Forelimb muscle (tissue), 1 donor: ENCODE measurements at places on chromosomes 1 and 21. TPM values are rescaled to one million over a fixed set of nuclear protein-coding genes. Genes with fewer than 3 reads are reported as not detected.

DNA sequence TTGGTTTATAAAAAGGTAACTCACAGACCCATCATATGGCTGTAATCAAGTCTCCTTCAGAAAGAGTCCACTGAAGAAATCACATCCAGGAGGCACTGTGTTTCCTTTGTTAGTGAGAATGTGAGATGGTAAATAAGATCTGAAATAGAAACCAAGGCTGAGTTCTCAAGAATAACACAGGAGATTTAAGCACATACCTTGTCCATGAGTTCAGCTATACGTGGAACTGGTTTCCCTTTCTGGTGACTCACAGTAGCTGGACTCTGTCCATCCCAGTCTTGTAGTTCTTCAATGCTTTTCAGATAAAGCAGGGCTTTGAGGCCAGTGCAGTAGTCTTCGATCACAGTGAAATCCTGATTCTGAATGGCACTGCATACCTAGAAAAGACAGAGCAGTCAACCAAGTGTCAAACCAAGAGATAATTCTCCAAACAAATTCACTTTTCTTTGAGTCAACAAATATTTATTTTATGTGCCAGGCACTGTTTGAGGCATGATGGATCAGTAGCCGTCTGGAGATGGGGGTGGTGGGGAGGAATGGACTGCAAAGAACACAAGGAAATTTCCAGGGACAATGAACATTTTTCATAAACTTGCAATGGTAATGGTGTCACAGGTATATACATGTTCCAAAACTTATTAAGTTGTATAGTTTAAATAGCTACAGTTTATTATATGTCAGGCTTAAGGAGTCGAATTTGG lies 471.4 kb downstream of the PTBP2 start:
- no peak for DNase-seq

The ITLN2 gene
- not detected for polyA plus RNA-seq

DNA sequence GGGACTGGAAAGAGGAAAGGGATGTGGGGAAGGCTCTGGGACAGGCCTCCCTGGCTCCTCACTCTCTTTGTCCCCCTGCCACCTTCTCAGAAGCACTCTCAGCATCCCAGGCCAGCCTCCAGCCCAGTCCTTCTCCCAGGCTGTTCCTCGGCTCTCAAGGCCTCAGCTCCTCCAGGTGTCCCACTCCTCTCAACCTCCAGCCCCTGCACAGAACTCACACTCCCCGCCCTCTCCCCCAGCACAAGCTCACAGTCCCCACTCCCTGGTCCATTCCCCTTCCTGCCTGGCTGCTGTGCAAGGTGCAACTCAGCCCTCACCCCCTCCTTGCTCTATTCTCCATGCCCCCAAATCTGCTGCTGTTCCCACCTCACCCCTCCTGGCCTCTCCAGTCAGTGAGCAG lies 185.0 kb downstream of the HIVEP3 start:
- DNase-seq, result no peak

DNA sequence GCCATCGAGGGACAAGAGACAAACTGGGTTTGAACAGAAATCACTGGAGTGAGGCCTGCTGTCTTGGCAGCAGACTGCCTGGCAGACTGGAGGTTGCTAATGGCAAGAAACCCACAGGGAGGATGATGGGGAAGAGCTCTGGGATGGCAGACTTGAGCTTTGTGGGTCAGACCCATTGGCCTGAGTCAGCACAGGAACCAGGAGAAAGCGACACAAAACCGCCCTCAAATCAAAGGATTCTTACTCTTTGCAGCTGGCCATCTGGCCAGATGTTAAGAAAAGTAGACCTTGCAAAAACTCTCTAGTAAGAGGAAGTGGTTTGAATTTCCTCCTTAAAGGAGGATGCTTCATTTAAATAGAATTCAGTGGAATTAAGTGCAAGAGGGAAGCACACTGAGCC lies 195.2 kb upstream of the JUN start:
- DNase-seq, result no peak

GRCh38 chr1:230682274-230682673 lies 31.6 kb downstream of the AGT start:
- no peak for DNase-seq

The ACKR1 gene
- polyA plus RNA-seq, result 3.0 TPM

DNA sequence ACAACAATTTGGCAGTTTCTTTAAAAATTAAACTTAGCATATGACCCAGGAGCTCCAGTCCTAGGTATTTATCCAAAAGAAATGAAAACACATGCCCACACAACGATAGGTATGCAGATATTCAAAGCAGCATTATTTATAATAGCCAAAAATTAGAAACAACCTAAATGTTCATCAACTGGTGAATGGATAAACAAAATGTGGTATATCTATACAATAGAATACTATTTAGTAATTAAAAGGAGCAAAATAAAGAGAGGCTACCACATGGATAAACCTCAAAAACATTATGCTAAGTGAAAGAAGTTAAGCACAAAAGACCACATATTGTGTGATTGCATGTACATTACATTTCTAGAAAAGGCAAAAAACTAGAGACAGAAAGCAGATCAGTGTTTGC lies 51.3 kb downstream of the ROR1 start:
- DNase-seq, result no peak

The DAB1 gene
- polyA plus RNA-seq, result 3.6 TPM

DNA sequence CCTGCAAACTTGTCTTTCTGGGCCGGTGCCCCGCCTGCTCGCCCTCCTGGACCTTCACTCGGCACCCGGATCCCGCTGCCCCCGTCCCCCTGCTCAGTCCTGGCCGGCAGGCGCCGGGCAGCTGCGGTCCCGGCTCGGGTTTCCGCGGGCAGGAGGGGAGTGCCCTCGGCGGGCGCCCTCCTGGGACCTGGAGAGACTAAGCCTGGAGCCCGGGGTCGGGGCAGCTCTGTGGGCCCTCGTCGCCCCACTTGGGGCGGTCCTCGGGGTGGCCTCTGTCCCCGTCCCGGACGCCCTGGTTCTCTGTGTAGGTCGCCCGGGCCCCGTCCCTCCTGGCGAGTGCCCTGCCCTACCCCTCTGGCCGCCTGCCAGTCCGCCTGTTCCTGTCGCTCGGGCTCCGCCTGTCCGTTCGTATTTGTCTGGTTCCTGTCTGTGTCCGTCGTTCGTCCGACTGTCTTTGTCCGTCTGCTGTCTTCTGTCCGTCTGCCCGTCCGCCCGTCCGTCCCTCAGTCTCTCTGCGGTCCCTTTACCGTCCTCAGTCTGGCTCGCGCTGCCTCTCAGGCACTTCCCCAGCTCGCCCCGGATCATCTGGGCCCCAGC lies 490 bp downstream of the SERINC2 start:
- no peak for DNase-seq

DNA sequence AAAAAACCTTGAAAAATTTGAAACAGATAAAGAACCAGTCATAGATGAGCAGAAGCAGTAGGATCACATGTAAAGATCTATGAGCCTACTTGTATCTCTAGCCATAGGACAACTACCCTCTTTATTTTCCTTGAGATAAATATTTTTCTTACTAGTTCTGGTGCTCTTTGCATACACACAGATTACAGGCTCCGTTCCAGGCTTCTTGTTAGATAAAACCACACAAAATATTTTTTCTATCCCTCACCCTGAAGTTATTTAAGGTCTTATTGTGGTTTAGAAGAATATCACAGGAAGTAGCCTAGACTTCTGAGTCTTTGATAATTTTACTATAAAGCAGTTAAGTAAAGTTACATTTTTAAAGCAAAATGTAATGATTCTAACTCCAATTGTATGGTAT lies 512.2 kb downstream of the NEGR1 start:
- no peak for DNase-seq

- no peak for DNase-seq
These were observed 28.6 kb downstream of the LRIG2 start for GRCh38 chr1:113101588-113101987.

The ZBTB17 gene
- 24.9 TPM for polyA plus RNA-seq

- DNase-seq, result no peak
These were observed 2.6 kb downstream of the TXNIP start for GRCh38 chr1:145993618-145994390.

GRCh38 chr1:171188388-171189266 lies 3.5 kb downstream of the FMO2 start:
- no peak for DNase-seq

The TNFRSF9 gene
- 0.11 TPM for polyA plus RNA-seq
